ENCODE measurements at places on chromosomes 3 and 15.

DNA sequence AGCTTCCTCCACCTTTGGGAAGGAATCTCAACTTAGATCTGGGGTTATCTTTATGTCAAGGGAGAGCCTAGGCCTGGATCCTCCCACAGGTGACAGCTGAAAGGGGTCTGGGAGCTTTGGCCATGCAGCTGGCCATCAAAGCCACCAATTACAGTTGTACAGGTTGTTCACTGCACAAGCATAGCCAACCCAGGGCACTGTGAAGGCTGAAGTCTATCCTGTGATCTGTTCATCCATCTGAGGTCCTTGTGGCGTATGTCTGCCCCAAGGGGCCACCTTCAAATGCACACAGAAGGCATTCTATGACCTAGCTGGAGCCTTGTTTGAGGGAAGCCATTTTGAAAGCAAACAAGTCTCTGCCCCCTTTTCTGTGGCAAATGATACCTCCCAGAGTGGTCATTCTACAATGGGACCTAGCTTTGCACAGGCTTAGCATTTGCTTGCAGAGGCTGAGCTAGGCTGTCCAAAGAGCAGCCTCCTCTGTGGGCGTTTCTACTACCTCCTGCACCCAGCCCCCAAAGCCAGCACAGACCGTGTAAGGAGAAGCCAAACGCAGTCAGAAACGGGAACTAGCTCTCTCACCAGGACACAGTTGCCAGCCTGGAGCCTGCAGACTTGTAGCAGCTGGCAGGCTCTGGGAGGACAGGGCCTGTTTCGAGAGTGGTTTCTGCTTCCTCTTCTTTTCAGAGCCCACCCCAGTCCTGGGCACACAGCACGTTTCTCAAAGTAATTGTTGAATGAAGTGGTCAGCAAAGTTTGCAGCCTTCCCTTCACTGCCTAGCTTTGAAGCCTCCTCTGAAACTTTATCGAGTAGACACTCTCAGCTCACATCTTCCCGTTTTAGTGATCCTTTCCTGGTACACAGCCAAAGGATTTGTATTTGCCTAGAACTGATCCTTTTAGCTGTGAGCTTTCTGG, 157.3 kb upstream of the SMAD3 start:
- DNase-seq: no peak

GRCh38 chr3:71461114-71461513, 122.4 kb downstream of the FOXP1 start:
- peak; percentile 39 for DNase-seq

GRCh38 chr3:61664105-61664482, 102.7 kb downstream of the PTPRG start:
- DNase-seq: no peak

GRCh38 chr3:128799653-128800052, 73.7 kb downstream of the RAB7A start:
- DNase-seq: no peak

GRCh38 chr3:64049832-64050231, 26.5 kb upstream of the PSMD6 start:
- no peak for DNase-seq

Data from activated CD8-positive, alpha-beta T cell treated with anti-CD3 and anti-CD28 coated beads for 36 hours (primary cell).